GM23248 (cell line): ENCODE measurements at places on chromosomes 6 and 20.

GRCh38 chr6:160253292-160253691 lies 5.3 kb downstream of the SLC22A2 start:
- DNase-seq = no peak

DNA sequence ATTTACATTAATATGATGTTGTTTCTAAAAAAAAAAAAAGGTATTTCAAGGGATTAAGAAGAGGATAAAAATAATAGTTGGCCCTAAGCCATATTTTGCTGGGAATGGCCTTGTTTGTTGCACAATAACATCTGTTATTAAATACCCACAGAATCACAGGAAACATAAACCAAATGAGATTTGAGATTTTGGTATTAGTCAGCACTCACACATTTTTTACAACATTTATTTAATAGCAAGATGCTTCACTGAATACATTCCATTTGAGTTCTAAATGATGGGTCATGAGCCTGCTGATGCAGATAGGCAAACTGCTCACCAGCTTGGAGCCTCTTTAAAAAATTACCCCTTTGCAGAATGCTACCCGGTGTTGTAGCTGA lies 92.9 kb upstream of the ENPP5 start:
- peak; percentile 88 for DNase-seq

DNA sequence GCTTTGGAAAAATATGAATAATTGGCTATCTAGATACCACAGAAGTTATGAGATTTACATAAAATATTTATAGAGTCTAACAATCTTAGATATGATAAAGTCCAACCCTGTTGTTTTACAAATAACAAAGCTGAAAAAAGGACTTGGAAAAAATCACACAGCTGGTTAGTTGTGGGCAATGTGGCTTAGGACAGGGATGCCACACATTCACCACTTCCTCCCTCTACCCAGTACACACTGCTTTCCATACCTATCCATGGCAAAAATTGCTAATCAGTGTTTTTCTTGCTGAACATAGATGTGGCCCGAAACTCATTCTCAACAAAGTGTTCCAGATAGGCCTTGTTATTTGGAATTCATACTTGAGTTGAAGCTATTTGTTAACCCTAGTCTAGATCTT lies 147.3 kb upstream of the BMP5 start:
- no peak for DNase-seq

DNA sequence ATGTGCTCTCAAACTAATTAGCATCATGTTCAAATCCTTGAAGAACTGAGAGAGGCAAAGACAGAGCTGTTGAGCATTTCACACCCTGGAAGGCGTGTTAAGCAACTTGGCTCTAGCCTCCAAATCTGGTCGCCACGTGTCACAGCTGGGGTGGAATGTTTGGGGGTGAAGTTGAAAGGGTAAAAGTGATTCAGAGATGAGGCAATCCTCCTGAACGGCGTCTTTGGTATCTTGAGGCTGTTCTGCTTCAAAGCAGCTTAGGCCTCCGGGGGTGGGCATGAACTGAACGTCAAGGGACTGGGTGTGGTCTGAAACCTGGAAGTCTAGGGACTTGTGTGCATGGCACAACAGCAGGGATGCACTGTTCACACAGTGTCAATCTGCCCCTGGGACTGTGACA lies 62.3 kb downstream of the TRAM2 start:
- DNase-seq = peak; percentile 90

DNA sequence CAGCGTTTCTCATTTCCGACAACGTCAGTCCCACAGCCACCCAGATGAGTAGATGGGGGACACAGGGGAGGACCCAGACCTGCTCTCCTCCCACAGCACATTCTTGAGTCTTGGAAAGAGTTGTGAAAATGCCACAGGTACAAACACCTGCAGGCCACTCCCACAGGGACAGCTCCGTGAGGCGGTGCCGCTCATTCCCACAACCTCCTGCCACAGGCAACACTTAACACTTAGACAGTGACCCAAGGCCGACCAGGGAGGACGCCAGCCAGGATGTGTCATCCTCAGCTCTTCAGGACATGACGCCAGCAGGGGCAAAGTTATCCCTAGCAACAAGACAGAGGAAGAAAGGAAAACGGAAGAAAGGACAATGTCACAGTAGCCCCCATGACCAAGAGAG lies 22.9 kb upstream of the HLA-B start:
- DNase-seq = peak; percentile 38

DNA sequence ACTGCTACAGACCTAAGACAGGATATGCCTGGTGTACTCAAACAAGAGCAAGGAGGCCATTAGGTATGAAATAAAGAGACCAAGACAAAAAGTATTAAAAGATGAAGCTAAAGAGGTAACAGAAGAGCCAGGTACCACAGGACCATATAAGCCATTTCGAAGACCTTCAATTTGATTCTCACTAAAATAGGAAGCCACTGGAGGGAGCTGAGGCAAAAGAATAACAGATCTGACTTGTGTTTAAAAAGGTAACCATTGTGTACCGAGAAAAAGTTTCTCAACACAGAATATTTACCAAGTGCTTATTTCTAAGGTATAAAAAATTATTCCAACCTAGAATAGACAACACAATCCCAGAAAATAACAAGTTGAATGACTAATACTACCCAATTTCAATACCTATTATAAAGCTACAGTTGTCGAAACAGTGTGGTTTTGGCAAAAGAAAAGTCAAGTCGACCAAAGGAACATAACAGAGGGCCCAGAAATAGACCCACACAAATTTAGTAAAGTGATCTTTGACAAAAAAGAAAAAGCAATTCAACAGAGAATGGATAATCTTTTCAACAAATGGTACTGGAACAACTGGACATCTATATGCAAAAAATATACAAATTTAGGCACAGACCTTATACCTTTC lies 125.3 kb upstream of the DST start:
- no peak for DNase-seq

DNA sequence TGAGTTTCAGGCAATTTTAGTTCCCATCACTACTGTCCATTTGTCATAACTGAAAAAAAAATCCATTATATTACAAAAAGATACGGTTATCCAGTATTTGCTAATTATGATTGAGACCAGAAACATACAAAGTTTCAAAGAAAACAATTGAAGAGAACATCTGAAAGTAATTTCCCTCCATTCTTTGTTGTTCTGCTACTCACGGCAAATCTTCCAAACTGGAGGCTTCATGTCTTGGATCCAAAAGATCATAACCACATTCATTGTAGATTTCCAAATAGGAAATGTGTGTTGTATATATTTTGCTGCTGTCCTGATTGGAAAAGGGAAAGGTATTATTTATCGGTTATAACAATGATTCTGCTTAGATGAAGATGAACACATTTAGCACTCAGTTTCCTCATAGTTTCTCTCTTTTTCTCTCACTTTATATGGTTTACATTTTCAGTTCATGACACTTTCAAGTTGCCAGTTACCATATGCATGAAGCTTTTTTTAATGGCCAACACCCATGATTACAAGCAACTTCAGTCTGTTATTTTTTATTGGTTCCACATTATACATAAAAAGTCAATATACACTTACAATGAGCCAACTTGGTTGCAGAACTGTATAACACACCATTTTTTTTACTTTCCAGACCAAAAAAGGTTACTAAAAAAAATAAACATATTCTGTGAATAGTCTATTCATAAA lies 90.4 kb downstream of the KIF6 start:
- no peak for DNase-seq

GRCh38 chr6:44061375-44062104 lies 65.7 kb downstream of the MRPL14 start:
- peak; percentile 69 for DNase-seq

DNA sequence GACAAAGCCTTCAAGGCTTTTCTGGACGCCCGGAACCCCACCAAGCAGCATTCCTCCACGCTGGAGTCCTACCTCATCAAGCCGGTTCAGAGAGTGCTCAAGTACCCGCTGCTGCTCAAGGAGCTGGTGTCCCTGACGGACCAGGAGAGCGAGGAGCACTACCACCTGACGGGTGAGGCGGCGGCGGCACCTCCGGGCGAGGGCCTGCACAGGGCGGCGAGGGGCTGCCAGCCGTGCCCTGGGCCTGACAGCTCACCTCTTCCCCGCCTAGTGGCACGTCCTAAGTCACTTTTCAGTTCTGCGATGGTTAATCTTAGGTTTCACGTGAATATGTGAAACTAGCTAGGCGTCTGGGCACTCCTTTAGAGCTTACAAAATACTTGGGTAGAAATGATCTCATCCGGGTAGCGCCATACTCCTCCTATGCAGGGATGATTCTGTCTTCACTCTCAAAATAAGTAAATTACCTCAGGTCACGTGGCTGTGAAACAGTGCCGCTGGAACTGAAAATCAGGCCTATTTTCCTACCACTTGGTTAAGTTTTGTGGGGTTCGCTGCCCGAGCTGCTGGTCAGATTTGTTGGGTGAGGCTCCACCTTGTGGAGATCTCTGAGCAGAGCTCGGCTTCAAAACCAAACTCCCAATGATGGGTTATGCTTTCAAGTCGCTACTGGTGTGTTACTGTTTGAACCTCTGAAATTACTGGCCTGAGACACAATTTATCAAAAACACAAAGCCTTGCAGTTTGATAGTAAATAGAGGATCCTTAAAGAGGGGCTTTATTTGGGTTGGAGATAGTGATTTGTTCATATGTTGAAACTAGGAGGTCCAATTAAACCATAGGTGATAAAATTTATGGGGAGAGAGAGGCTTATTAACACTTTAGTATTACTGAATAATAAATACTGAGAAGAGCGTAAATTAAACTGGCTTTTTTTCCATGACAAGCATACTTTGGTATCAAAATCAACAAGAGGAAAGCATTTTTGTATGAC lies 15.5 kb upstream of the CLDN20 start:
- DNase-seq = peak; percentile 78

DNA sequence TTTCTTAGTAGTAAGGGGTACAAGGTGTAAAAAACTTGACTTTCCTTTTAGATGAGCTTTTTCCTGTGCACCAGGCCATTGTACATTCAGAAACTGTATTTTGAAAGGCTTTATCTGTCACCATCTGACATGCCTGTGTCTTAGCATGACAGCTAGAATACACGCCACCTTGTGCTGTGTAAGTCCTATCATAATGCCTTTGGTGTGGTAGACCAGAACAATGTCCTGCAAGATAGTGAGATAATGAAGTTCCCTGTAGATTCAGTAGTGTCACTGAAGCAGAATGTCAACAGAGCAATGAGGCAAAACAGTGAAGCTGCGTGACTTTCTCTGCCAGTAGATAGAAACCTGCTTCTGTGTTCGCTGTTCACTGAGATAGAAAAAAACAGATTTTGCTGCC lies 105.8 kb downstream of the JAG1 start:
- DNase-seq = no peak

DNA sequence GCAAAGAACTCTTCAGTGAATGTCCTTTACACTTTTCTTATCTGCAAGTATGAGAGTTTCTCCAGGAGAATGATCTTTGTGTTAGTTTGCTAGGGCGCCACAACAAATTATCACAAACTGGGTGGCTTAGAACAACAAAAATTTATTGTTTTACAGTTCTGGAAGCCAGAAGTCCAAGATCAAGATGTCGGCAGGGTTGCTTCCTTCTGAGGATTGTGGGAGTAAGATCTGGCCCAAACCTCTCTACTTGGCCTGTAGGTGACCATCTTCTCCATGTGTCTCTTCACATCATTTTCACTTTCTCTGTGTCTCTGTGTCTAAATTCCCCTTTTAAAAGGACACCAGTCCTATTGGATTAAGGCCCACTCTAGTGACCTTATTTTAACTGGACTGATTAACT lies 103.0 kb downstream of the ADTRP start:
- DNase-seq = peak; percentile 35

GRCh38 chr6:14681699-14682487 lies 564.0 kb upstream of the JARID2 start:
- no peak for DNase-seq

GRCh38 chr6:99288668-99289067 lies 60.8 kb downstream of the FAXC start:
- DNase-seq = no peak

GRCh38 chr6:73728548-73729205 lies 32.7 kb downstream of the CD109 start:
- DNase-seq = no peak

- DNase-seq = peak; percentile 94
These were observed 23.6 kb downstream of the BCL2L1 start for GRCh38 chr20:31698803-31699718.

DNA sequence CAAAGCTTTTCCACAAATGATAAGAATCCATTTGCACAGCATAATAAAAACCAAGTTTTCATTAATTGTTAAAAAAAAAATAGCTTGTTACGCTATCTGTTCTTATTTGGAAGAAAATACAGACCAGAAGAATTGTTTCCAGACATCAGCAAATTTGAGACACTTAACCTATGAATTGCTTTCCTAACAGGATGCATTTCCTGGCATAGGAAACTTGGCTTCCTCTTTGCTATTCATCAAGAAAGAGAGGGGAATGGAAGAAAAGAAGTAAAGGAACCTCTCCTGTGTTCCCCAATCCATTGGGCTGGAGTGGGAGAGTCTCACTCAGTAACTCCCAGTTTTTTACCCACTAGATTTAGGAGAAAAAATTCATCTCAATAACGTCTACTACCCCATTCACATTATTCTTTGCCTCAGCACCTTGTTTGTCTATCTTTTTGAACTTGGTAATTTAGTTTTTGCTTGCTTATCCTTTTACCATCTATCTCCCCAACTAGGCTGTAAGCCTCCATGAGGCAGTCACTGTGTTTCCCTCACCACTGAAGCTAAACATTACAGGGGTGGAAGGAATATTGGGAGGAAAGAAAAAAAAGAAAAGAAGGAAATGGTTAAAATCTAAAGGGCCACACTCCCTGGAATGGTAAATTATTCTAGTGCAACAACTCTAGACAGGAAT lies 150.3 kb downstream of the COL21A1 start:
- DNase-seq = no peak

DNA sequence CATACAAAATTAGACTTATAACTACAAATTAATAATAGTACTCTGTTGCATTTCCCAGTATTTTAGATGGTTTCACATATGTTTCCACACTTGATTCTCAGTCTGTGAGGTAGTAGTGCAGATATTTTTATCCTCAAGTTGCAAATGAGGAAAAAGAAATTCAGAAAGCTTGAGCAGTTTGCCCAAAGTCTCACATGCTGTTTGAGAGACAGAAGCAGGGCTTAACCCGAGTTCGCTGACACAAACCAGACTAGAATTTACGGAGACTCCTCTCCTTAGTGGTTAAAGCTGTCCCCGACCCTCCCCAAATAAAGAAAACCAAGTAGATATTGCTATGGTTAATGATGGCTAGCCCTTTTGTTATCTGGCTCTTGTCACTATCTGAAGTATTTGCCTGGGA lies 126.2 kb downstream of the TIAM2 start:
- no peak for DNase-seq

GRCh38 chr6:46505693-46506512 lies 14.7 kb upstream of the RCAN2 start:
- no peak for DNase-seq

GRCh38 chr6:6177754-6178153 lies 142.7 kb downstream of the F13A1 start:
- DNase-seq = no peak

- DNase-seq = no peak
These were observed 148.1 kb upstream of the MYLIP start for GRCh38 chr6:15980801-15981200.
